H4 (cell line): ENCODE measurements at places on chromosomes 1 and 21. TPM values are rescaled to one million over a fixed set of nuclear protein-coding genes. Genes with fewer than 3 reads are reported as not detected.

Gene OR2L2
- not detected in 2 replicates for total RNA-seq

Gene TMCC2
- total RNA-seq: 0.74 and 2.1 TPM in 2 replicates

Gene ZNF124
- total RNA-seq: 35.2 and 37.1 TPM in 2 replicates

Gene PPP1R12B
- 4.7 and 5.7 TPM in 2 replicates for total RNA-seq

Gene TMEM82
- not detected in 2 replicates for total RNA-seq

Gene GBP2
- total RNA-seq: 47.0 and 48.5 TPM in 2 replicates

Gene PLD5
- total RNA-seq: 0.02 TPM in 1 of 2 replicates, not detected in the other

Gene SERPINC1
- total RNA-seq: not detected in 2 replicates

DNA sequence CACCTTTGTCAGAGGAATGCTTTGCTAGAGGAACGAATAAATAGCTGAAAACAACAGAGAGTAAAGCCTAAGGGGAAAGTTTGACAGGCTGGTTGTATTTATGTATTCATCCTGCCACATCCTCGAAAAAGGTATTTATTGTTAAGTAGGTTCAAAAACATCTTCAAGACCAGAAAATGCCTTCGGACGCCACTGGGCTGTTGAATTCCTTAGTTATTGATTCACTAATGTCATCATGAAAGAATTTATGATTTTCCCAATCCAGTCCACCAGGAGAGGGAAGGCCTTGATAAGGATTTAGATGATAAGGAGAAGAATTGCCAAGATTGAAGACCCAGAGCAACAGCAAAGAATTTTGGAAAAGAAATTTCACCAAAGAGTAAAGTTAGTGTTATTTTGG, 35.2 kb upstream of the MAB21L3 start:
- DNase-seq: no peak

DNA sequence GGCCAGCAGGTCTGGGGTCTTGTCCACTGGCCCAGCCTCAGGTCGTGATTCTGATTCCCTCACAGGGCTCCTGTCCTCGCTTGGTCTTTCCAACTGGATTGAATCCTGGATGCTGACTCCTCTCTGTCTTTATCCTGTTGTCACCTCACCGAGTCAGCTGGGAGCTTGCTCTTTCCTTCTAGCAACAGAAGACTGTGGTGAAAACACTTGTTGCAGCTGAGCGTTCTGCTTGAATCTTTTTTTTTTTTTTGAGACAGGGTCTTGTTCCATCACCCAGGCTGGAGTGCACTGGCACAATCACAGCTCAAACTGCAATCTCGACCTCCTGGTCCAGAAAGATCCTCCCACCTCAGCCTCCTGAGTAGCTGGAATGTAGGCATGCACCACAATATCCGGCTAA, 8.0 kb upstream of the WNT4 start:
- DNase-seq: no peak

DNA sequence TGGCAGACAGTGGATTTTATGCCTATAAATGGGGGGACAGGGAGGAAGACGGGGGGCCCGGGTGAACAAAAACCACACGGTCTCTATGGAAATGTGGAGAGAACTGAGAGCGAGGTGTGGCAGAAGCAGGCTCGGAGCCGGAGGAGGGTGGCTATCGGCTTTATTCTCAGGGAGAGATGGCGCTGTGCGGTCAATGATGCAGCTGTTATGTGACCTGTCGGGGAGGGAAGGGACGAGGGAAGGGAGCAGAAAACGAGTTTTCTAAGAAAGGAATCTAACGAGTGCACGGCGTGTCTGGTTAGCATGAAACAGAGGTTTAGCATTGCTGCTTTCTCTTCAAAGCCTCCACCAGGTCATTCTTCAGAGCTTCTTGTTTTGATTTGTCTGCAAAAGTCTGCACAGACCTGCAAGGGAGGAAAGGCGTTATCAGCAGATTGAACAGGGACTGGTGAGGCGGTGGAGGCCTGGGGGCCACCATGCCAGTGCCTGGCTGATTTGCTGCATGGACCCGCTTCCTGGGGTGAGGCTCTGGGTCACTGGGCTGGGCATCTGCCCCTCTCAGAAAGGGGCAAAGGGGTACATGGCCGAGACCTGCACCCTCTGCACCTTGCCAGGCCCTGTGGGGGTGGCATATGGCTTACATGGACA, 27.2 kb downstream of the SLC66A1 start:
- no peak for DNase-seq

GRCh38 chr1:208205216-208206013, 38.8 kb downstream of the PLXNA2 start:
- DNase-seq: no peak

- DNase-seq: no peak
Observed at GRCh38 chr1:18840145-18840544, 19.3 kb downstream of the TAS1R2 start.

- peak; percentile 14 for DNase-seq
Observed at GRCh38 chr1:213122514-213122929, 71.5 kb downstream of the RPS6KC1 start.

GRCh38 chr1:182484531-182485257, 34.7 kb downstream of the RGSL1 start:
- DNase-seq: peak; percentile 10

GRCh38 chr1:219792337-219793021, 135.9 kb downstream of the SLC30A10 start:
- no peak for DNase-seq

- no peak for DNase-seq
Observed at GRCh38 chr1:77649127-77649526, 33.3 kb downstream of the ZZZ3 start.

DNA sequence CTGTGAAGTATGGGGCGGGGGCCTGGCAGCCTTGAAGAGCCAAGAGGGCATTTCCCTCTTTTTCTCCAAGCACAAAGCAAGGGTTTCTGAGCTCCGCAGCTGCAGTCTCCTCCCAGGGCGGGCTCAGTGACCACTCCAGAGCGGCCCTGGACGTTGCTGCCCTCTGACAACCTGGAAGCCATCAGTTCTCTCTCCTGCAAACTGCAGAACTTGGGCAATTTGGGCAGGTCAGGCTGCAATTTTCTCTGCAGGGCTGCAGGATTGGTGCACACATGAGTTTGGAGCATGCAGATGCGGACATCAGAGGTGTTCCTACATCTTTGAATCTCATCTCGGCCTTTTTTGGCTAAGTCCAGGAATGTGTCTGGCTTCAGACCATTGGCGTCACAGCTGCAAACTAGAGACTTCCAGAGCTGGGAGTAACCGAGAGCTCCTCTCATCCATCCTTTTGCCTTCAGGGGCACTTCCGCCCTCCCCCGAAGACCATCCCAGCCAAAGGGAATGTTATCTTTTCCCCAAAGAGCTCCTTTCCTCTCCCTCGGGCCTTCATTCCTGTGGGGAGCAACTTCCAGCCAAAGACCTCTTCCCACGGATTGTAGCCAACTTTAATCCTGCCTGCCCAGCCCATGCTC, 139.6 kb upstream of the WNT4 start:
- no peak for DNase-seq

- DNase-seq: peak; percentile 92
Observed at GRCh38 chr1:93758842-93759515, 77.3 kb upstream of the BCAR3 start.

GRCh38 chr1:31703431-31704270, at the start of gene COL16A1:
Gene COL16A1, minus strand, starts transcription at chr1:31704017. Its CDS starts 1,824 bp downstream, at chr1:31702193.
- peak; percentile 45 for DNase-seq

DNA sequence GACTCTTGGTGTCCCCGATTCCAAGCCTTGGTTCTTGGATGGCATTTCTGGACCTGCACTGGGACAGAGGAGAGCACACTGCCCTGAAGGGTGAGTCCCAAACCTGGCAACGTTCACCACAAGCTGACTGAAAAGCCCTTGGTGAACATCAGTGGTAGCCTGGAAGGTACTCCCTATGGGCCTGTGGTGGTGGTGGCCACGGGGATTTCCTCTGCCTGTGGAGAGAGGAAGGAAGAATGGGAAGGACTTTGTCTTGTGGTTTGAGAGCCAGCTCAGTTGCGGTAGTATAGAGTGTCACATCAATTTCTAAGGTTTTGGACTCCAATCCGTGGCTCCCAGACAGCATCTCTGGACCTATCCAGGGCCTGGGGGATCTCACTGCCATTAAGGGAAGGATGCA, 50.7 kb downstream of the DNAH14 start:
- no peak for DNase-seq

DNA sequence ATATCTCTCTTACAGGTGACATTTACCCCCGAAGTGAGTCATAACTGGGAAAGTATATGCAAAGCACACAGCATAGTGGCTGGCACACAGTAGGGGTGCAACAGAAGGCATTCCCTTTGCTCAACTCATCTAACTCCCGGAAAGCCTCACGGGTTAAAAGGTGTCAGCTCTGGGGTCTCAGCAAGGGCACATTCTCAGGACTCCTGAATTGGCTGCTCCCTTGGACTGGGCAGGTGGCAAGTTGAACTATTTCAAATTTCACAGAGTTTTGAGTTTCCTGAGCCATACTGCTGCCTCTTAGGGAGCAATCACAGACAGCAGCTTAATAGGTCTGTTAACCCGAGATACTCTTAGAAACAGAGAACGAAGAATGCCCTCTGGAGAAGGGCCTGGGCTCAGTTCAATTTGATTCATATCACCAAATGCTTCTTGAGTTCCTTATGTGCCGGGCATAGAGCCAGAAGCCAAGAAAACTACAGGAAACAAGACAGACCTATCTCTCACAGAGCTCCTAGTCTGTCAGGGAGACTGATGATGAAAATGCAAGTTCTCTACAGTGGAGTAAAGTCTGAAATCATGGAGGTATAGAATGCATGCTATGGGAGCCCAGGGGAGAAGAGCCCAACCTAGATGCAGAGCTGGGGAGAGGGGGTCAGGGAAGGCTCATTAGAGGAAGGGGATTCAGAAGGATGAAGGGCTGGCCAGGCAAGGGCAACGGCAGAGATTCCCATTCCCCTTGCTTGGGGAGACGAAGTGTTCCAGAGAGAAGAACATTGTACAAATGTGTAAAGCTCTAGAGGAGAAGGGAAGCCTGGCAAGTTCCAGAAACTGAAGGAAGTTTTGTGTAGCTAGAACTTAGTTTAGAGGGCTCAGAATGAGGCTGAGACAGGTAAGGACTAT, 143.9 kb upstream of the HMGB4 start:
- no peak for DNase-seq

GRCh38 chr1:64234714-64235113, 31.3 kb downstream of the UBE2U start:
- no peak for DNase-seq

- no peak for DNase-seq
Observed at GRCh38 chr1:8424539-8425116, 106.7 kb downstream of the SLC45A1 start.

GRCh38 chr1:27879374-27880082, 7.2 kb downstream of the THEMIS2 start:
- DNase-seq: no peak

GRCh38 chr1:201511941-201512539, 5.1 kb upstream of the CSRP1 start:
- DNase-seq: no peak

- DNase-seq: no peak
Observed at GRCh38 chr1:244436336-244437085, 15.2 kb downstream of the ADSS2 start.

- no peak for DNase-seq
Observed at GRCh38 chr1:239315631-239316217, 70.6 kb upstream of the CHRM3 start.

- DNase-seq: peak; percentile 45
Observed at GRCh38 chr1:182299728-182300616, 91.6 kb downstream of the GLUL start.

GRCh38 chr1:236516929-236517704, 6.7 kb upstream of the LGALS8 start:
- peak; percentile 76 for DNase-seq

- no peak for DNase-seq
Observed at GRCh38 chr1:62800281-62800680, 16.3 kb downstream of the ATG4C start.

DNA sequence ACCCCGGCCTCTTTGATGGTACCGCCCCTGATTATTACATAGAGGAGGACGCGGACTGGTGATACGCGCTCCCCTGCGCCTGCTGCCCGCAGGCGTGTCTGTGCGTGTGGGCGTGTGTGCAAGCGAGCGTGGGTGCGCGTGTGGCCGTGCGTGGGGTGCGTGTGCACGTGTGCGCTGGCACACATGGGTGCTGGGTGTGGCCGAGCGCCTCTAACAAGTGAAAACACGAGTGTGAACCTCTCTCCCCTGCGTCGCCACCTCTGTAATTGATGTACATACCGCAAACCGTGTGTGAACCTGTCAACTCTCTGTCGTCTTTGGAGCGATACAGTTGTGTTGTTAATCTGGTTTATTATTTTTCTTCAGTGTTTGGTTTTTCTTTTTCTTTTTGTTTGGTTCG, 87.8 kb upstream of the TMEM51 start:
- no peak for DNase-seq

DNA sequence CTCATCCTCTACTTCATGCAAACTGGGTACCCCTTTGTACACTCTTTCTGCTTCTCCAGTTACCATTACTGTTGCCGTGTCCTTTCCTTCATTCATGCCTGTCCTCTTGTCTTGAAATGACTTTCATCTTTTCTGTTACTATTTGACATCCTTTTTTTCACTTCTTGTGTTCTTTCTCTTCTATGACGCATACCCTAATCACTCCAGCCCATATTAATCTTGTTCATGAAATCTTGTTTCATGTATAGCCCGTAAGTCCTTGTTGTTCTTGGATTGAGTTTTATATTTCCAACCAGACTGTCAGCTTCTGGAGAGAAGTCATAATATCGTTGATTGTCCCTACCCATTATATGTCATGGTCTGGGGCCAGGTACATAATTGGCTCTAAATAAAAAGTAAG, 126.1 kb downstream of the NOS1AP start:
- no peak for DNase-seq

DNA sequence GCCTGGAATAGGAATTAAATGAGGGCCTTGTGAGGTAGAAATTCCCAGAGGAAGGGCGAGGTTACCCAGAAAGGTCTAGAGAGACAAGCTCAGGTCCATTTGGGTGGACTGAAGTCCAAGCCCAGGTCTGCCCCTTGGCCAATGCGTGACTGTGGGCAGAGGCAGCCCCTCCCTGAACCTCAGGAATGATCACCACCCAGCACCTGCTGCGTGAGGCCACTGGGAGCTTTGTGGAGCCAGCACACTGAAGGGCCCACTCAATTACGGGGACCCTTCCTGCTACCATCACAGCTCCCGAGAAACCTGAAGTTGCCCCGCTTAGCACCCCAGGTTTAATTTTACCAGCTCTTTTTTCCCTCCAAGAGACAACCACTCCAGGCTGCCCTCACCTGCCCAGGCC, 6.5 kb upstream of the MATN1 start:
- DNase-seq: no peak
